ENCODE measurements at places on chromosomes 2 and 18.

- no peak for DNase-seq
Measured at GRCh38 chr2:118611691-118612090, 235.8 kb downstream of the EN1 start.

GRCh38 chr2:201233812-201234662 is 26.3 kb upstream of the CASP8 start:
- DNase-seq = no peak

GRCh38 chr2:52220393-52220792 is 1188.5 kb upstream of the NRXN1 start:
- DNase-seq = no peak

DNA sequence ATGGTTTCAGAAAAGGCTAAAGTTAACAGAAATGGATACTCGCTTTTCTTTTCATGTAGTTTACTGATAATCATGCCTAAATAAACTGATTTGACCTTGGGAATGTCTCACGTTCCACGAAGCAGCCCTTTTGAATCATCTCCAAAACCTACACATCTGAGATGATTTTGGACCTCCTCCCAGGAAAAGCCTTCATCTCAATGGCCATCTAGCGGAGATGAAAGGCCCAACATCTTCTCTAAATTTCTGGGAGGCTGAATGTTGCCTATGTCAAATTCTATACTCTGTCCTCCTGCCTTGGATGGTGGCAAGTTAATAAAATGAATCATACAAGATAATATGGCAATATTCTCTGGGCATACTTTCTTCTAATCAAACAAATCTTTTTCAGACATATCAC is 448.5 kb downstream of the ZEB2 start:
- no peak for DNase-seq

Data from inflammatory macrophage (primary cell).